ENCODE measurements at places on chromosomes 11 and 22. TPM values are rescaled to one million over a fixed set of nuclear protein-coding genes. Genes with fewer than 3 reads are reported as not detected.

- H3K27ac ChIP-seq, result peak overlapping the region; percentile 19
- peaks cover 57% of the 10 kb centered on the region for H3K4me1 ChIP-seq
- H3K27me3 ChIP-seq, result no peaks in the 10 kb centered on the region
- DNase-seq, result no peak
- H3K4me3 ChIP-seq, result no peak overlapping the region
- peaks cover 4% of the 10 kb centered on the region for H3K36me3 ChIP-seq
These were observed 458.0 kb downstream of the MIAT start for GRCh38 chr22:27115410-27115809.

DENND6B gene
- total RNA-seq, result 10.8 TPM

DNA sequence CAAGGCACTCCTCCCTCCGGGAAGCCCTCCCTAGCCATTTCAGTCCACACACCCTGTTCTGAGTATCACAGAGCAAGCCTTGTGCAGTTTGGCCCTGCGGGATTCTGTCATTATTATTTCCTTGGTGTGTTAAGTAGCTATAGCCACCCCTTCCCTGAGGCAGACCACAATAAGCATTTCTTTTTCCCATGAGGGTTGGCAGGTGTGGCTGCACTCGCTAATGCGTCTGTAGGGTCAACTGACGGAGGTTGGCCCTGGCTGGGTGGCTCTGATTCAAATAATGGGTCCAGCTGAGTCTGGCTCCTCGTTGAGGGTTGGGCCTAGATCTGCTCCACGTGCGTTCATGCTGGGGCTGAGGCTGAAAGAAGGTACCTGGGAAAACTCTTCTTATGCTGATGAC, 5.1 kb downstream of the F2 start:
- peaks cover 3% of the 10 kb centered on the region for H3K4me1 ChIP-seq
- H3K4me3 ChIP-seq, result no peak overlapping the region
- no peak overlapping the region for H3K27ac ChIP-seq
- DNase-seq, result no peak
- H3K36me3 ChIP-seq, result no peaks in the 10 kb centered on the region

DNA sequence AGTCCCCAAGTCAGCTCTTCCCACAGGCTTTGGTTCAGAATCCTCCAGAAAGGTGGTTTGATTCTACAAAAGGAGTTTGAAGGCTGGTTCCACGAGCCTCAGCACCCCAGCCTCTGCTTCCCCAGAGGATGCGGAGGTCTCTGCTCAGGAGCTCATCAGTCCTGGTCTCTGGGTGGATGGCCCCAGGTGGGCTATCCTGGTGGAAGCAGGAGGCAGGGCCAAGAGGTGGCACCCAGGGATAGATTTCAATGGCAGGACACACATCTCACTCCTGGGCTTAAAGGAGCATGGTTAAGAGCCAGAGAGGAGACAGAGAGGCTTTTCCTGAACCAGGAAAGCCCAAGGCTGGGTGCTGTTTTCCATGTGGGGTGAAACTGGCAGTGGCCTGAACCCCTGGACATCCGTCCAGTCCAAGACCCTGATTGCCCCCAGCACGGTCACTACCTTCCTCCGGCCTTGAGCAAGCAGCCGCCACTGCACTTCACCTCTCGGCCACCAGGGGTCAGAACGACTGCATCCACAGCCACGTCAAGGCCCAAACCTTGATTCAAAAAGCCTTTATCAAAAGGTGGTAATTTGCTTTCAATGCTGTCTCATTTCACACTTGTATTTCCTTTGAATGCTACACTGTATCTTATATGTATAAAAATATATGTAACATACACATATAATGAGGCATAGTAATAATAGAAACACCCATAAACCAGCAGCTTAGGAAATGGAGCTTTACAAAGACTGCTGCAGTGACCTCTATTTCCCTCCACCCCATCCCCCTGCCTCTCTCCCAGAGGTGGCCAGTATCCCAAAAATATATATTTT, 19.3 kb upstream of the FXYD2 start:
- H3K27ac ChIP-seq, result no peak overlapping the region
- peaks cover 17% of the 10 kb centered on the region for H3K27me3 ChIP-seq
- peak; percentile 92 for DNase-seq
- no peaks in the 10 kb centered on the region for H3K4me1 ChIP-seq
- no peak overlapping the region for H3K4me3 ChIP-seq

YAP1 gene
- 128 TPM for total RNA-seq

DNA sequence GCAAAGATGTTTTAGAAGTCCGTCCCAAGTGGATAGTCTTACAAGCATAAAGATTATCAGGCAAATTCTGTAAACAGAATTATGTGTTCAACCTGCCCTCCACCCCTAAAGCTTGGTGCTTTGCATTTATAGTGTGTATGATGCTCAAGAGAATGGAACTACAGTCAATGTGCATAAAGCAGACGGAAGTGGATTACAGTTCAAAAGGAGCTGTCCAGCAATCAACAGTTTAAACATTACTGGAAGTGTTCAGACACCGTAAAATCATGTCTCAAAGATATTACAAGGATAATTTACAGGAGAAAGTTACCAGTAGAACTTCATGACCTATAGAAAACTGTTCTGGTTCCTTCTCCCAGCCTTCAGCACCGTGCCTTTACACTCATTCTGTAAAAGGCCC, 1.0 kb downstream of the RIC3 start:
- DNase-seq, result no peak
- H3K4me3 ChIP-seq, result no peak overlapping the region
- H3K36me3 ChIP-seq, result no peaks in the 10 kb centered on the region
- peaks cover 54% of the 10 kb centered on the region for H3K27me3 ChIP-seq
- H3K27ac ChIP-seq, result no peak overlapping the region

CHADL gene
- total RNA-seq, result not detected

GRCh38 chr11:35751664-35752061, 89.1 kb downstream of the TRIM44 start:
- H3K27me3 ChIP-seq, result no peaks in the 10 kb centered on the region
- no peak for DNase-seq
- no peak overlapping the region for H3K4me3 ChIP-seq

DNA sequence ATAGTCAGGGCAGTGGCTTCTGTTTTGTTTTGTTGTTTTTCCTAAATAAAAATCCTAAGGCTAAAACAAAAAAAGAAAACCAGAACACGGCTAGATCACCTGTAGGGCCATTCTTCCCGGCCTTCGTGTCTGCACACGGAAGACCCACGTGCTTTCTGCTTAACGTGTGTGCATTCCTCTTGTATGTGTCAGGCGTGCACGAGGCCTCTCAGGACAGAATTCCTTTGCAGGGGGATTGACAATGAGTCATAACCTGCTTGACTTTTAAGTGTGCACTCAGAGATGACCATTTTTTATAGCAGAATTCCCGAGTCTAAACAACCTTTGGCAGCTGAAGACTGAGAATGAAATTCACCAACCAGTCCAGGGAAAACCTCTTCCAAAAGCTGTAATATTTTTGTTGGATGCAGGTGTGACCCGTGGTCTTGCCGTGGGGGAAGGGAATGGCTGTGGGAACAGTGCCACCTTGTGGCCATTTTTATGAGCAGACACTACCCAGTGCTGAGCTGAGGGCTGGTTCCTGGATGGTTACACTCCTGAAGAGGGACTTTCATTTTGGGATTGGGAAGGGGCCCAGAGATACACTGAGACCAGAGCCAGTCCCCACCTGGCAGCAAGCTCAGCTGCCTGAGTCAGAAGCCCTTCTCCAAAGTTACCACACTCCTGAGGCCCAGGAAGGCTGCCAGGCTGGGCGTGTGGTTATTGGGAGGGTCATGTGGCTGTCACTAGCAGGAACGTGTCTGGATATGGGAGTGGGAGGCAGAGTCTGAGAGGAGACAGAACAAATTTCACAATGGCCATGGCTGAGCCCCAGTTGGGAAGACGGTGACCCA, 35.7 kb upstream of the DKK3 start:
- peak overlapping the region; percentile 14 for H3K4me3 ChIP-seq
- H3K36me3 ChIP-seq, result no peaks in the 10 kb centered on the region
- DNase-seq, result peak; percentile 92
- peaks cover 44% of the 10 kb centered on the region for H3K4me1 ChIP-seq

GRCh38 chr11:3860375-3860774, 4.9 kb downstream of the STIM1 start:
- H3K4me1 ChIP-seq, result peaks cover 53% of the 10 kb centered on the region
- no peak overlapping the region for H3K4me3 ChIP-seq
- no peaks in the 10 kb centered on the region for H3K36me3 ChIP-seq
- H3K27me3 ChIP-seq, result no peaks in the 10 kb centered on the region

ANGPTL5 gene
- 2.4 TPM for total RNA-seq

- no peak overlapping the region for H3K4me3 ChIP-seq
- peaks cover 39% of the 10 kb centered on the region for H3K4me1 ChIP-seq
- no peak for DNase-seq
- no peaks in the 10 kb centered on the region for H3K27me3 ChIP-seq
- H3K27ac ChIP-seq, result no peak overlapping the region
- H3K36me3 ChIP-seq, result peaks cover 17% of the 10 kb centered on the region
These were observed 8.3 kb downstream of the FTH1 start for GRCh38 chr11:61959114-61959513.

PTPN5 gene
- total RNA-seq, result not detected

TESMIN gene
- total RNA-seq, result 0.55 TPM

APOA1 gene
- total RNA-seq, result not detected

CADM1 gene
- 19.6 TPM for total RNA-seq

NELL1 gene
- not detected for total RNA-seq

TLCD5 gene
- total RNA-seq, result 11.6 TPM

GRCh38 chr11:2271077-2271326, 614 bp upstream of the ASCL2 start:
- H3K27ac ChIP-seq, result no peak overlapping the region
- H3K27me3 ChIP-seq, result peaks cover 56% of the 10 kb centered on the region
- no peak overlapping the region for H3K4me3 ChIP-seq
- H3K4me1 ChIP-seq, result peaks cover 9% of the 10 kb centered on the region
- no peaks in the 10 kb centered on the region for H3K36me3 ChIP-seq

DNA sequence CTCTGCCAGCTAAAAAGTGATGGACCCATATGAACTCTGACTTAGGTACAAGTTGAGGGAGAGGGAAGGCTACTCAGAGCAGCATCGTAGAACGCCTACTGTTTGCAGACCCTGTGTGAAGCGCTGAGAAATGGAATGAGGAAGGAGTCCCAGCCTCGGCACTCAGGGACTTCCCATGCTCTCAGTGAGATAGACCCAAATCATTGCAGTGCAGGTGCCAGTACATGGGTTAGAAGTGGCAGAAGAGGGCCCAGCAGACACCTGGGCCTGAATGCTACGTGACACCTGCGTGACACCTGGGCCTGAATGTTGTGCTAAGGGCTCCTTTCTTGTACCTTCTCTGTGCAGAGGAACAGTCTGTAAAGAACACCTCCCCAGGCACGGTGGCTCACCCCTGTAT, 2.6 kb upstream of the PDGFB start:
- no peaks in the 10 kb centered on the region for H3K27me3 ChIP-seq
- no peak overlapping the region for H3K4me3 ChIP-seq
- H3K36me3 ChIP-seq, result no peaks in the 10 kb centered on the region
- H3K27ac ChIP-seq, result no peak overlapping the region

- H3K27ac ChIP-seq, result no peak overlapping the region
- no peaks in the 10 kb centered on the region for H3K27me3 ChIP-seq
- peak; percentile 36 for DNase-seq
These were observed 22.2 kb downstream of the OPCML start for GRCh38 chr11:133509924-133510697.

GDPD4 gene
- total RNA-seq, result not detected

DNA sequence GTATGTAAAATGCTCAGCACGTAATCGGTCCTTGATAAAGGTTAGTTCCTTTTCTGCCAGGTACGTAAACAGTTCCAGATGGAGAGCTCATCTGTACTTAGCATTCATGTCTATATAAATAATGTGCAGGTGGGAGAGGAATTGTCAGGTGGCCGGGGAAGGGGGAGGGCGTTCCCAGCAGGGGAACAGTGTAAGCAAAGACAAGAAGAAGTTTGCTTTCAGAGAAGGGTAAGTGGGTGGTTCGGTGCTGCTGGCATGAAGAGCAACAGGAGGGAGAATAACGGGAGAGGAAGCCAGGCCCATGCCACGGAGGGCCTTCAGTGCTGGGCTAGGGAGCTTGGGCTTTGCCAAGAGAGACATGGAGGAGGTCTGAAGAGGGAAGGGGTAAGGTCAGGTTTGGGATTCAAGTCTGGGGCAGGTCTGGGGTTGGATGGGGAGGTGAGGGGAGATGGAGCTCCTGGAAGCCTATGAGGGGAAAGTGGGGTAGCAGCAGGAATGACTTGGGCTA, 11.4 kb upstream of the WNT11 start:
- H3K27me3 ChIP-seq, result peaks cover 30% of the 10 kb centered on the region
- H3K4me1 ChIP-seq, result no peaks in the 10 kb centered on the region
- DNase-seq, result no peak
- H3K4me3 ChIP-seq, result no peak overlapping the region

RAG1 gene
- 0.46 TPM for total RNA-seq

MEI1 gene
- total RNA-seq, result not detected

DNA sequence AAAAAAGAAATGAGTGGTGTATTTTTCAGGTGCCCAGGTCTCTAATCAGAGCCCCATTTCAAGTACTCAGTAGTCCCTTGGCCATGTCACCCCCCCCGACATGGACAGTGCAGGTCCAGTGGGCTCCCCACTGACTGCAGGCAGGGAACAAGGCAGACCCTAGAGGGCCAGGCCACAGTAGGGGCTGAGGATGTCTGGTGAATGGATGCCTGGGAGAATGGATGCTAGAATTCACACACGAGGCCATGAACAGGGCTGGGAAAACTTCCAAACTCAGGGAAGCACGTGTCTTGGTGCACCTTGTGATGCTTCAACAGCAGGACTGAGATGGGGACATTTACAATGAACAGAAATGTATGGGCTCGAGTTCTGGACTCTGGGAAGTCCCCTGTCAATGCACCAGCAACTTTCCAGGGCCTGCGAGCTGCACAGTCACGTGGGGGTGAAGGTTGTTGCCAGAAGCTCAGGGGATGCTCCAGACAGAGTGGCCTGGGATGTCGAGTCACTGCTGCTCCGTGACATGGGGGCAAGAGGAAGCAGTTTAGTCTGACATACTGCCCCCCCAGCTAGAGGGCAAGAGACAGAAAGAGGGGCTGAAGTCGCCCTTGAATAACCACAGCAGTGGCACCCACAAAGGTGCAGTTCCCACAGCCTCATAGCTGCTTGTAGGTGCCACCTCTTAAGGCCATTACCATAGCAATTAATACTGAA, 3.1 kb downstream of the APOBEC3G start:
- no peak for DNase-seq
- H3K4me3 ChIP-seq, result no peak overlapping the region
- peaks cover 12% of the 10 kb centered on the region for H3K4me1 ChIP-seq
- no peaks in the 10 kb centered on the region for H3K36me3 ChIP-seq
- H3K27ac ChIP-seq, result no peak overlapping the region

FADD gene
- total RNA-seq, result 19.5 TPM

APOL5 gene
- not detected for total RNA-seq

- H3K4me1 ChIP-seq, result peaks cover 65% of the 10 kb centered on the region
- no peaks in the 10 kb centered on the region for H3K27me3 ChIP-seq
- peak overlapping the region; percentile 98 for H3K4me3 ChIP-seq
- peaks cover 33% of the 10 kb centered on the region for H3K36me3 ChIP-seq
- no peak for DNase-seq
These were observed 3.0 kb downstream of the ADAMTS15 start for GRCh38 chr11:130451231-130452019.

ALDH3B1 gene
- 4.7 TPM for total RNA-seq

PSMA1 gene
- 117 TPM for total RNA-seq

GRCh38 chr11:95605271-95605940, 184.2 kb downstream of the FAM76B start:
- H3K4me3 ChIP-seq, result no peak overlapping the region
- no peaks in the 10 kb centered on the region for H3K4me1 ChIP-seq
- H3K36me3 ChIP-seq, result no peaks in the 10 kb centered on the region
- peaks cover 13% of the 10 kb centered on the region for H3K27me3 ChIP-seq

TMEM121B gene
- 0.48 TPM for total RNA-seq

GRCh38 chr11:61728940-61729219, 23.6 kb upstream of the MYRF start:
- H3K27me3 ChIP-seq, result no peaks in the 10 kb centered on the region
- no peak overlapping the region for H3K4me3 ChIP-seq
- no peak overlapping the region for H3K27ac ChIP-seq
- H3K36me3 ChIP-seq, result peaks cover 9% of the 10 kb centered on the region

LRRN4CL gene
- 0.39 TPM for total RNA-seq

Measured in osteocyte (in vitro differentiated cells).